ENCODE measurements at places on chromosomes 5 and 9. TPM values are rescaled to one million over a fixed set of nuclear protein-coding genes. Genes with fewer than 3 reads are reported as not detected.

Gene C6
- total RNA-seq, result not detected

Gene SLIT3
- not detected for total RNA-seq

Gene TLE1
- 82.1 TPM for total RNA-seq

Gene PCDHA11
- not detected for total RNA-seq

Gene IFNA5
- total RNA-seq, result not detected

Gene PIP5K1B
- total RNA-seq, result 1.2 TPM

Gene PCDHB13
- 0.05 TPM for total RNA-seq

Gene FAM221B
- total RNA-seq, result 0.16 TPM

Gene CAMK4
- total RNA-seq, result not detected

Gene IFNK
- total RNA-seq, result not detected

Gene SOHLH1
- not detected for total RNA-seq

Gene TXNDC8
- not detected for total RNA-seq

Gene DDX41
- total RNA-seq, result 269 TPM

Gene CDO1
- total RNA-seq, result not detected

Gene DHX29
- 7.3 TPM for total RNA-seq

Gene ARRDC3
- 32.0 TPM for total RNA-seq

Gene FOXD4
- total RNA-seq, result 0.73 TPM

Gene FBXL7
- not detected for total RNA-seq

Gene CCNG1
- 69.9 TPM for total RNA-seq

Gene FBN2
- 0.18 TPM for total RNA-seq

Gene SLC6A7
- 0.76 TPM for total RNA-seq

Gene FREM1
- under 0.01 TPM for total RNA-seq

Gene GGTA1
- not detected for total RNA-seq

Gene SPINK7
- total RNA-seq, result not detected

Gene ATG10
- total RNA-seq, result 1.6 TPM

Gene IL7R
- total RNA-seq, result not detected

Gene HIGD2A
- 142 TPM for total RNA-seq

Gene TMEM232
- 0.94 TPM for total RNA-seq

Gene RAD1
- 48.2 TPM for total RNA-seq

Gene TNFAIP8
- total RNA-seq, result 13.3 TPM

Gene KCNIP1
- not detected for total RNA-seq

Gene RNF180
- total RNA-seq, result not detected

Gene AIF1L
- total RNA-seq, result 0.69 TPM

Gene C9orf50
- total RNA-seq, result not detected

Gene HSD17B3
- not detected for total RNA-seq

Gene PCSK5
- total RNA-seq, result 33.7 TPM

Gene RHOBTB3
- total RNA-seq, result 69.3 TPM

Gene NR5A1
- total RNA-seq, result 0.16 TPM

Gene RASEF
- 61.9 TPM for total RNA-seq

Gene RANBP3L
- not detected for total RNA-seq

Gene DAB2
- 3.4 TPM for total RNA-seq

Gene NOXA1
- total RNA-seq, result 3.7 TPM

Gene ZNF474
- total RNA-seq, result 0.08 TPM

Gene SPATA31A3
- total RNA-seq, result not detected

Gene GDF9
- 0.05 TPM for total RNA-seq

Gene PKD2L2
- not detected for total RNA-seq

Gene PCDHA9
- not detected for total RNA-seq

Gene CCNI2
- total RNA-seq, result 8.8 TPM

Gene PTGDS
- not detected for total RNA-seq

Gene BTNL3
- not detected for total RNA-seq

Gene SEMA4D
- 18.5 TPM for total RNA-seq

Gene GABRA1
- total RNA-seq, result not detected

Gene COL15A1
- not detected for total RNA-seq

Gene SLC4A9
- total RNA-seq, result 0.08 TPM

Gene C7
- total RNA-seq, result not detected

Gene RAD17
- 14.9 TPM for total RNA-seq

Gene TMEM174
- total RNA-seq, result not detected

Gene TMOD1
- not detected for total RNA-seq

Gene KIAA1958
- total RNA-seq, result 7.5 TPM

Measured in HT-29 (cell line).